ENCODE measurements at places on chromosomes 1 and 21. TPM values are rescaled to one million over a fixed set of nuclear protein-coding genes. Genes with fewer than 3 reads are reported as not detected.

GRCh38 chr1:107919953-107920352 is 45.0 kb downstream of the VAV3 start:
- H3K4me3 ChIP-seq = no peak overlapping the region
- DNase-seq = no peak
- H3K4me1 ChIP-seq = no peaks in the 10 kb centered on the region

Gene APCS
- total RNA-seq = not detected

Gene FCRL1
- total RNA-seq = not detected

- H3K4me3 ChIP-seq = no peak overlapping the region
- no peaks in the 10 kb centered on the region for H3K27me3 ChIP-seq
- no peak overlapping the region for H3K27ac ChIP-seq
Observed at GRCh38 chr1:22888320-22889075, 84.2 kb downstream of the LACTBL1 start.

DNA sequence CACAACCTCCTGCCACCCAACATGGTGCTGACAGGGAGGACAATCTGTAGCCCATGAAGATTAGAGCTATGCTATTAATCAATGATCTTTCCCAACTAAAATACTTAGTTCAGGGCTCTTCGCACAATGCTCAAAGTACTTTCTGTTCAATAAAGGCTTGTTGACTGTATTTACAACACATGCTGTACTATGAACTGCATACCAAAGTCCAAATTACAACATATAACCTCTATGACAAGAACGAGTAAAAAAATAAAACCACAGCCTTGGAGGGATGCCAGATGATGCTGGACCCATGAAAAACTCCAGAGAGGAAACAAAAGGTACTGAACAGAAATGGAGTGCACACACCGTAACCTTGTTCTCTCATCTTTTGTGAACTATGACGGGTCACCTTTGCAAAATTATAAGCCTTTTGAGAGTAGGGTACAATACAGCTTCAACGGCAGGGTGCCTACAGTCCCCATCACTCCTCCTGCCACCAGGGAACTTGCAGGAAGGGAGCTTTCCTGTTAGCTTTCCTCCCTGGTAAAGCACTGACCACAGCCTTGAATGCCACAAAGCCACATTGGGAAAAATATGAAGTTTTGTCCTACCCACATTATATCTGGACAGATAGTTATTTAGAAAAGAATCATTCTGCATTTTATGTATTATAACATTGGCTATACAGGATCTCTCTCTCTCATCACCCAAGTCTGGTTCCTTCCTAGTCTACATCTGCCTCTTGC is 175.6 kb downstream of the NRIP1 start:
- no peak overlapping the region for H3K27ac ChIP-seq
- H3K4me3 ChIP-seq = no peak overlapping the region
- H3K4me1 ChIP-seq = no peaks in the 10 kb centered on the region
- no peaks in the 10 kb centered on the region for H3K27me3 ChIP-seq
- no peak for DNase-seq

Gene CBR3
- 12.3 TPM for total RNA-seq

Gene KCNK2
- not detected for total RNA-seq

DNA sequence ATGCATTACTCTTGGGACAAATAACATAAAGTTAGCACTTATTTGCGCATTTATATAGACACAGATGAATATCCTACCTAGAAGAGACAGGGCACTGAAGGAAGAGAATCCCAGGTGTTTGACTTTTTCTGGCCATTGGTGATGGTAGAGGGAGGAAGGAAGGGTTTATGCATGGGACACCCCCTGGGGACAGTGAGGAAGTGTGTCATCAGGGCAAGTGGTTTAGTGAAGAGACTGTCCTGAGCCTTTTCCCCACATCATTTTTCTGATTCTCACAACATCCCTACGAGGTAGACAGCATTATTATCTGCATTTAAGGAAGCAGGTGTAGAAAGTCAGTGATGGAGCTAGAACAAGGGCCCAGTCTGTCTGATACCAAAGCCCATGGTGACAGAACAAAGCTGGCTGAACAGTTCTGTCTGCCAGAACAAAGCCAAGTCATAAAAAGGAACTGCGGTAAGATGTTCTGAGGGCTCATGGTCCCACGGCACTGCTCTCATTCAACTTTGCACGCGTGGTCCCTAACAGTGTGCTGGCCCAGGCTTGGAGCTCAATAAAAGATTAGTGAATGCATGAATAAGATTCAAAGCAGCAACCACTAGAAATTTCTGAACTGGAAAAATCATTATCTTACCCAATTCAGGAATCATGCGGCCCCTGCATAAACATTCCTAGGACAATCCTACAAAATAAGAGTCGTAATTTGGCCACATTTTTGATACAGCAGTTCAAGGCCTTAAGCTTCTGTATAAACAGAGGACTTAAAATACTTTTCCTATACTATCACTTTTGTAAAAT is 12.2 kb upstream of the CDC42BPA start:
- H3K36me3 ChIP-seq = no peaks in the 10 kb centered on the region
- no peak for DNase-seq
- H3K27ac ChIP-seq = no peak overlapping the region

Gene AGMAT
- total RNA-seq = 0.20 TPM
